Kidney (tissue), 22 donors: ENCODE measurements at places on chromosomes 1 and 21.

GRCh38 chr1:160127865-160128523 lies 12.4 kb downstream of the ATP1A2 start:
- DNase-seq = no peak

DNA sequence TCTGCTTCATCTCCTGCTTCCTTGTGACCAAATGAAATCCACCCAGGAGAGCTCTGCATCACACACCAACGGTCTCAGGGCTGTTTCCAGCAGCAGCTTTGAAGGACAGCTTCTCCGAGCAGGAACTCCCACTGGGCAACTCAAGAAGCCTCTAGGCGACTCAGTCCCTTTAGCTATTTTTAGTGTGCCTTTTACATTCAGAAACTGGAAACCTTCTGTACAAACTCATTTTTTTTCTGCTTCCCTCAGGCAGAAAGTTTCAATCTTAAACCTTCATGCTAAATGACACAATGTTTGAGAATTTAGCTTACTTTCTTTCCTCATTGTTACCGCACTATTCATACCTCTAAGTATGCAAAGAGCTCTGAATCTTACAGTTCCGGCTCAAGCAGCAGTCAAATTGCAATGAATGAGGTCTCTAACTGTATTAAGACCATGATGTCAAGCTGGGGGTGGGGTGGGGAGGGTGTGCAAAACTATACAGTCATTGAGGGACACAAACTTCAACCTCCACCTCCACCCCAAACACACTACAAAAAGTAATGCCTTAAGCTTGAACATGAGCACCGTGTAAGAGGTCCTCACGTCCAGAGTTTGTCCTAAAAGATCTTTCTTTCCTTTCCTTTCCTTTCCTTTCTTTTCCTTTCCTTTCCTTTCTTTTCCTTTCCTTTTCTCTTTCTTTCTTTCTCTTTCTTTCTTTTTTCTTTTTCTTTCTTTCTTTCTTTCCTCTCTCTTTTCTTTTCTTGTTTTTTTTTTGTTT lies 16.4 kb upstream of the TARBP1 start:
- peak; percentile 58 for DNase-seq

DNA sequence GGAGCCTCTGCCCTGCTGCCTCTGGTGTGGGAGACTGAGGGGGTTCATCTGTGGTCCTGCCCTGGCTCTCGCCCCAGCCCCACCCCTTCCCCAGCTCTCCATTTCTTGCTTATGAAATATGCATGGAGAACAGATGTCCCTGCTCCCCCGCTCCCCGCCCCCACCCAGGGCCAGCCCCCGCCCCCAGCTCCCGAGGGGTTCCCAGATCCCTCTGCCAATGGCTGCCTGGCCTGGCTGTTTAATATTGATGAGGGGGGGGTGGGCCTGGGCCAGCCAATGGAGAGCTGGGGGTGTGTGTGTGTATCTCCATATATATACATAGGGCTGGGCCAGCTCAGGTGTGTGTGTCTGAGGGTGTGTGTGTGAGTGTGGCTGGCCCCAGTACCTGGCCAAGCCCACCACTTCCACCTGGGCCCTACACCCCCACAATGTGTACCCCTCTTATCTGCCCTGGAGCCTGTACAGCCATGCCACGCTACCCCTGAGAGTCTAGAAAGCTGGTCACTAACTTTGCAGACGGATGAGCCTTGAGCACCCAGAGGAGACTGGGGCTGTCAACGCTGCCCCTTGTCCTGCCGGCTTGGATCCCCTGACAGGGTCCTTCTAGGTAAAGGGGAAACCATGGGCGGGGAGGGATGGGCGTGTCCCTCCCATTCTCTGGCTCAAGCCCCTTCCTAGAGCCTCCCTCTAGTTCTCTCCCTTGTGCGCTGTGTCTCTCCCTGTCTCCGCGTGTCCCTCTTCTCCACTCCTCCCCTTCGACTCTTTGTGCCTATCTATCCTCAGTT lies at the start of gene NHLH1:
Gene NHLH1 (plus strand): TSS at position 341 of the 785 bp plus-strand sequence. CDS start 3,661 bp downstream, outside the sequence.
- DNase-seq = no peak

GRCh38 chr1:74613894-74614293 lies 59.7 kb downstream of the ERICH3 start:
- DNase-seq = no peak

DNA sequence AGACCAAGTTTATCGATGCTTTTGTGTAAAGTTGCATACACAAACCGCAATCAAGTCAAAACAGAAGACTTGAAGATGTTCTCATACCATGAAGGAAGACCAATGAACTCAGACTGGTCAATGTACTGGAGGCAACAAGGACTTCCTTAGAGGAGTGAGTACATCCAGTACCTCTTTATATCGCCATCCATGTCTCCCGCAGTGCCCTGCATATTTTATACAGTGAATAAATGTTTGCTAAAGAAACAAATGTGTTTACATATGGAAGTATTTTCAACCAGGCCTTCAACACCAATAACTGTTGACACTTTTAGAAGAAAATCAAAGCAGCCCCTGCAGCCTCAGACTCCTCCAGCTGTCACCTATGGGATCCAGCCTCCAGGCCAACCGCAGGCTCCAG lies 125.6 kb downstream of the SMYD3 start:
- no peak for DNase-seq

DNA sequence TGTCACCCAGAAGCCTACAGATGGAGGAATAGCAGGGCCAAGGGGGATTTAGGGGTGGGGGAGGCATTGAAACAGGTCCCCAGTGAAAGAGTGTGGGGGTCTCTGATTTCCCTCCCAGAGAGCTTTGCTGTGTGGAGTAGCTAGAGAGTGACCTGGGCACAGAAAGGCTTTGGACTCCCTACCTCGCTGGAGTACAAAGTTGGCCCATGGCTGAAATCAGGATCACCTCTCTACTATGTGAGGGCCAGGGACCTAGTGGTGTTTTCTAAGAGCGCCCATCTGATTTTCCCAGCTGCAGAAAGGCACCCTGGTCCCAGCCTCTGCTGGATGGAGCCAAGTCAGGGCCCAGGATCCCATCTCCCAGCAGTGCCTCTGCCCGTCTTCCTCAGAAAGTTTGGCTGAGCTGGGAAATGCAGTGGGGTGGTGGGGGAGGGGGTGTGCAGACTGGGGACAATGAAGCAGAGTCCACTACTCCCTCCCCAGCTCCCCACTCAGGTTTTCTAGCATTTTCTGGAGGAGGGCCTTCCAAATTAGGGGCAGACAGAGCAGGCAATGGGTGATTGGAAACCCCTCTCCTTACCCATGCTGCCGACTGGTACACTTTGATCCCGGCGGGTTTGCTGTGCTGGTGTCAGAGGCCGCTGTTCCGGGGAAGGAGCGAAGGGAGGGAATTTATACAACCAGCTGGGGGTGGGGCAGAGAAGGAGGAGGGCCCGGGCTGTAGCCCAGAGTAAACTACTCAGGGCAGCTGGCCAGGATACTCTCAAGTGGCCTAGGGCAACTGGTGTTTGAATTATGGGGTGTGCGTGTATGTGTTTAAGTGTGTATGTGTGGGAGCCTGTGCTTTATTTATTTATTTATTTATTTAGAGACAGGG lies at the start of gene SELENBP1:
Gene SELENBP1 (minus strand): TSS at position 648 of the 877 bp plus-strand sequence. CDS start 64 bp downstream, at position 584.
- peak; percentile 83 for DNase-seq

- DNase-seq = no peak
These were observed 15.6 kb upstream of the NCMAP start for GRCh38 chr1:24540051-24540905.

- DNase-seq = peak; percentile 74
These were observed 1.3 kb downstream of the AIRE start for GRCh38 chr21:44286716-44287632.
